ENCODE measurements at places on chromosomes 12 and 14. TPM values are rescaled to one million over a fixed set of nuclear protein-coding genes. Genes with fewer than 3 reads are reported as not detected.

The KRT73 gene
- not detected for total RNA-seq

The CD27 gene
- not detected for total RNA-seq

The FBLN5 gene
- 124 TPM for total RNA-seq

The SLC7A7 gene
- 2.9 TPM for total RNA-seq

The FAM186B gene
- total RNA-seq, result 0.06 TPM

Measured in cardiac ventricle fibroblast (primary cell).